ENCODE measurements at places on chromosomes 11 and 22.

- DNase-seq: peak; percentile 88
Observed at GRCh38 chr11:16820324-16821092, 82.1 kb downstream of the C11orf58 start.

DNA sequence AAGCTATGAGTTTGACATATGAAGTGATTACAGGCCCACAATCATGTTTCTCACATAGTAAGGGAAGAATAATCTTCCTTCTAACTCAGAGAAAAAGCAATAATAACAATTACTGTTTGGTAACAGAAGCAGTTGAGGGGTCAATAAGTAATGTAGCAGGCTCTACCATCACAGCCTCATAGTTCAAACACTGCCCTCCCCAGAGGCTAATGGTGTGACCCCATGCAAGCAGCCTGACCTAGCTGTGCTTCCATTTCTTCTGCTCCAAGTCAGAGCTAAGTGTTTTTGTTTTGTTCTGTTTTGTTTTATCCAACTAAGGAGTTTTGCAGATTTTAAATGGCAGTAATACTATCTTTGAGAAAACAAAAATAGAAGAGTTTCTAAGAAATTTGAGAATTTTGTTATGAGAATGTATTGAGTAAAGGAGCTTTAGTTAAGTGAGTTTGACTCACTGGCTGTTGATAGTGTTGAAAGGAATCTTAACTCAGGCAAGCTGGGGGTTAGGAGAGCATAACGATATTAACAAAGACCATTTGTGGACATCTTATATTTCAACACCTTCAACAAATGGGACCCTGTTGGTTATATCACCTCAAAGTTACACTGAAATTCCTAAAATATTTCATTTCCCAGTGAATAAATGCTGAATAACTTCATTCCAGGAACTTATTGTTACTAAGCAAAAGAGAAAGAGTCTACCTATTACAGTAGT is 48.5 kb downstream of the GUCY1A2 start:
- DNase-seq: no peak

- no peak for DNase-seq
Observed at GRCh38 chr11:20013346-20014066, 146.8 kb downstream of the DBX1 start.

- no peak for DNase-seq
Observed at GRCh38 chr11:101390539-101390938, 193.3 kb downstream of the TRPC6 start.

DNA sequence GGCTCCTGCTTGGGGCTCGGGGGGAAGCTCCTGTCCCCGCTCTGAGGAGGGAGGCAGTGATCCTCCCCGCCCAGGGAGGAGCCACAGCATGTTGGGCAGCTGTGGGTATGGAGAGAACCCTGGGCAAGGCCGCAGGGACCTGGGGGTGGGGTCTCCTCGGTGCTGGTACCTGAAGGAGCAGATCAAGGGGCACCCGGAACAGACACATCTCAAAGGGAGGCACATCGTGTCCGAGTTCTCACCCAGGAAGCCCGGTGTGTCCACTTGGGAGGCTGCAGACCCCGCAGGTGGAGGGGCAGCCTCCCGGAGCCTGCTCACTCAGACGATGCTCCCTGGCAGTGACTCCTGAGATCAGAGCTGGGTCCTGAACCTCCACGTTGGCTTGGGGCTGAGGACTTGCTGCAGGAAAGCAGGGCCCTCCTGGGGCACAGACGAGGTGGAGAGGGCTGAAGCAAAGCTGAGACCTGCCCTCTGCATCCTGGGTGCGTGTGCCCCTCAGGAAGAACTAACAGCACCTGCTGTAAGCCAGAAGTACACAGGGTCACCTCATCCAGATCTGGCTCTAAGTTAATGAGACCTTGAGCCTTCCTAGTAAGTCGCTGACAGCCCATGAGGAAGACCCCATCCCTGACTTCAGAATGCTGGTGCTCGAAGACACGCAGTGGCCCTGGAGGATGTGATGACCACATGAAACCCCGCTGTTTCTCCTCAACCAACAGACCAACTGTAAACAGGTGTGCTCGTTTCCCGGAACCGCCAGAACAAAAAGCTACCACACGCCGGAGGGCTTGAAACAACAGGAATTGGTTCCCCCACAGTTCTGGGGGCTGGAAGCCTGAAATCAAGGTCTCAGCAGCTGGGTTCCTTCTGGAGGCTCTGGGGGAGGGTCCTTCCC is 5.9 kb upstream of the OSBPL5 start:
- DNase-seq: no peak

GRCh38 chr11:44938066-44938691 is 12.5 kb downstream of the TP53I11 start:
- no peak for DNase-seq

DNA sequence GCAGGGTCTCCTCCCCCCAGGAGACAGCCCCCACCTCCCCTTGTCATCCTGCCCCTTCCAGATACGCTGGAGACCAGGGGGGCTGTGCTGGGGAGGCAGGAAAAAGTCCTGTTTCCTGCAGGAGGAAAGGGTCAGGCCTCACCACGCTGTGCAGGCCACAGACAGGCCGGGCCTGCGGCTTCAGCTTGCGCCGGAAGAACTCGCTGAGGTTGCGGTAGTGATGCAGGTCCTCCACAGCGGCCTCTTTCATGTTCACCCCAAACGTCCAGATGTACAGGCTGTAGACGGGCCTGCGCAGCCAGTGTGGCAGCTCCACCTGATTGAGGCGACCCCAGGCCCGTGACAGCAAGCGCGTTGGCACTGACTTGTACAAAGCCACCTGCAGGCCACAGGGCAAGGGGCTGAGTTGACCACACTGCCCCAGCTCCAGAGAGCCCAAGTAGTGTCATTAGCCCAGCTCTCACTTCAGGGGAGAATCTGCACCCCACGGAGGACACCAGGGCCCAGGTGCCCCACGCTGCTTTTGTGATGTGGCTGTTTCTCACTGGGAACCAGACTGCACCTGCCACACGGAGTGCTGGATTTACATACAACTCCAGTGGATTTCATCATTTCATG is 40.4 kb downstream of the PISD start:
- no peak for DNase-seq

DNA sequence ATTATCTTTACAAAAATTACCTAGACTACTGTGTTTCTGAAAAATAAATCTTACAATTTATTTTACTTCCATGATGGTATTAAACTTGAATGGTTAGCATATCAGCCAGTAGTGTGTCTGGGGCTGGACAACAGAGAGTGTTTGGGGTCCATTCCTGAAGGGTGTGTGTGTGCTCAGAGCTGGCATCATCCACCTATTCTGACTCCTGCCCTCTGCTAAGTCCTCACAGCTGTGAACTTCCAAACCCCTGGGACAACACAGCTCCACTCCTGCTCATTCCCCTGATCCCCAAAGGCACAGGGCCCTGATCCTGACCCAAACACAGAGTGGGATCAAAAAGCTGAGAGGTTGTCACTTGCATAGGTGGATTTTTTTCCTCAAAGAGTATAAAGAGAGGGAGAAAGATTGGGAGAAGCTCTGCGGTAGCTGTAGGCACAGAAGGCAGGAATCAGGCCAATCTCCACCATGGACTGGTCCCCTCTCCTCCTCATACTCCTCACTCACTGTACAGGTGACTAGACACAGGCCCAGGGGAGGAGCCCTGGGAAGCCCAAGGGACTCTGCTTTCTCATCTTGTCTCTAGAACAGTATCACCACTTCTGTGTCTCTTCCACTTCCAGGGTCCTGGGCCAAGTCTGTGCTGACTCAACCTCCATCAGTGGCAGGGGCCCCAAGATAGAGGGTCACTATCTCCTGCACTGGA is 55.7 kb upstream of the TOP3B start:
- DNase-seq: no peak

DNA sequence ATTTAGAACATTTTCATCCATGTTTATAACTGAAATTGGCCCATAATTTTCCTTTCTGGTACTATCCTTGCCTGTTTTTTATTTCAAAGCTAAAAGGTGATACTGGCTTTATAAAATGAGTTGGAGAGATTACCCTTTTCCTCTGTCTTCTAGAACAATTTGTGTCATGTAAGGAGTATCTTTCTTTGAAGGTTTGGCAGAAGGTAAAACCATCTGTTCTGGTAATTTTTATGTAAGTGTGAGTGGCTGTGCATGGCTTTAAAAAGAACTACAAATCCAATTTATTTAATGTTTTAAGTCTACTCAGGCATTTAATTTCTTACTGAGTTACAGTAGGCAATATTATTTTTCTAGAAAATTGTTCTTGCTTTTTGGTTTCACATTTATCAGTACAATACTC is 7.7 kb upstream of the MRGPRD start:
- DNase-seq: no peak

- no peak for DNase-seq
Observed at GRCh38 chr11:16395601-16396000, 39.3 kb upstream of the SOX6 start.

DNA sequence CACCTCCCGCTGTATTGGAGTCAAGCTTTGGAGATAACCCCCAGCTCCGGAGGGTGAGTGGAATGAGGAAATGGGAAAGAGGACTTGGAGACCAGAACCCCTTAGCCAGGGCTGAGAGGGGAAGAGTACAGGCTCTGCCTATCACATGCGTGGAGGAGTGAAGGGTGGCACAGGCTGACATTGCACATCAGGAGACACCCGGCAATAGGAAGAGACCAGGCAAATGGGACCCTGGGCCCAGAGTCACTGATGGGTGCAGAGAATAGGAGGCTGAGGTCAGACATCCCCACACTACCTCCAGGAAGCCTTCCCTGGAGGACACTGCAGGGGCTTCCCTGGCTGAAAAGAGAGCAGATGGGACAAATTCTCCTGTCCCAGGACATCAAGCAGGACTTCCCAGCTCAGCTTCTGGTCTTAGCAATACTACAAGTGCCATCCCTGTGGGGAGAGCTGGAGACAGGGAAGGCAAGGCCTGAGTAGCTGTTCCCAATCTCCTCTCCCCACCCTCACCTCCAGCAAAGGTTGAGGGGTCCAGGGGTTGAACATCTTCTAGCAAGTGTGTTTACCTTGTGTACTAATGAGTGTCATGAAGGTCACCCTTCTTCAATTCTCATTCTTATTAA is 160.7 kb downstream of the BUD13 start:
- no peak for DNase-seq

GRCh38 chr22:20034143-20034542 is 13.2 kb downstream of the TANGO2 start:
- DNase-seq: no peak

DNA sequence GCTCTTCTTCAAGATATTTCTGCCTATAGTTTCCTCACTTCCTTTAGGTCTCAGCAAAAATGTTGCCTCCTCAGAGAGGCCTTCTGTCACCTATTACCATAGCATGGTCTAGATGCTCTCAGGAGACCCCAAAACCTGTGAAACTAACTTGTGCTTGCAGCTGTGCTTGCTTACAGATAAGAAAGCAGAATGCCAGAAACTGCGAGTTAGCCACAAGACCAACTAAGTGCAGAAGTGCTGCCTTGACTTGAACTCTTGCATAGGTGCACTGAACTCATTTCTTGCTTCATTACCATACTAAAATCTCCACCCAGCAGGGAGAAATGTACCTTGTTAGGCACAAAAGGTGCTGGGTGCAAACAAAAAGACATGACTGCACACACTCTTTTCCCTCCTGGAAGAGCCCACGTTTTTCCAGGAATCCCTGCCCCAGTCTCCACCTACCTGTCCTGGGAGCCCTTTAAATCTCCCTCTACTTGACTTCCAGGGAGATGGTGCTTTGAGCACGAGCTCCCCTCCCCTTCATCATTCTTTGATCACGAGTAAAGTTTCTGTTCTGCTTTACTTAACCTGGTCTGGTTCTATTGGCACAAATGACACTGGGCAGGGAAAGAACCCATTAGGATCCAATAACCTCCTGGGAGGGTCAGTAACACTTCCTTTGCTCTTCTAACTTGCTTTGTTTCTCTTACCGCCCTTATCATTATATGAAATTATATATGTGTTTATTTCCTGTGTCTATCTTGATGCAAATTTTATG is 137.7 kb upstream of the DDI1 start:
- no peak for DNase-seq

GRCh38 chr22:22507743-22508273 is 734 bp downstream of the ZNF280B start:
- no peak for DNase-seq

- DNase-seq: no peak
Observed at GRCh38 chr11:78995171-78995570, 420.5 kb upstream of the NARS2 start.
